ENCODE measurements at places on chromosomes 16 and 17. TPM values are rescaled to one million over a fixed set of nuclear protein-coding genes. Genes with fewer than 3 reads are reported as not detected.

- no peak for DNase-seq
Measured at GRCh38 chr16:4067262-4068001, 48.8 kb downstream of the ADCY9 start.

GRCh38 chr16:72425571-72426341 is 253.8 kb upstream of the PMFBP1 start:
- DNase-seq, result no peak

DNA sequence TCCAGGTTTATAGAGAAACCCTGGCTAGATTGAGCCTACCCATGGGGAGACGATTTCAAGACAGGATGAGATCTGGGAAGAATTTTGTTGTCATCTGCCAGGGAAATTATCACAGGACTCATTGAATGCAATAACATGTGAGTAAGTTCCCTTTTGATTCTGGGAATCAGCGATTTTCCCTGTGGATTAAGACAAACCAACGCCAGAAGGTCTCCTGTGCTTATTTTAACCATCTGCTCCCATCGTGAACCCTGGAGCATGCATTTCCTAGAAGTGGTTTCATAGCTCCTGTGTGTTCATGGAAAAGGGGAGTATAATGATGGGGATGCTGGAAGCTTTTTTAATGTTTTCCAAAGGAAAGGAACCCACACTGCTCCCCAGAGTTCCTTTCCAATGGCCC is 21.0 kb upstream of the ARHGAP44 start:
- DNase-seq, result no peak

Gene NRN1L
- 2.6 TPM for total RNA-seq

DNA sequence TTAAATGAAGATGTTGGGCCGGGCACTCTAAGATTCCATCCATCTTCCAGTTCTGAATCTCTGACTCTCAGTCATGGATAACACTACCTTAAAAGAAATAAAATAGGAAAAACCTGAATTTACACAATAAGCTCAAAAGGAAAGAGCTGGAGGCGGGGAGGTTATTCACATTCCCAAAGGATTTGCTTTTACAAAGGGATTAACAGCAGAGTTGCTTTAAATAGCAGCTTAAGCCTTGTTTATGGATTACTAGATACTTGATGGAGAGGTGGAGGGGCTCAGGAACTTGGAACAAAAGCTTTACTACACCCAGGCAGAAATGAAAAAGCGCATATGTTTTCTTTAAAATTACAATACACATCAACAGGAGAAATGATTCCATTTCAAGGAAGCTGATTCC is 84.5 kb downstream of the XYLT1 start:
- DNase-seq, result no peak

- DNase-seq, result peak; percentile 33
Measured at GRCh38 chr16:11796227-11797165, 562 bp downstream of the ZC3H7A start.

DNA sequence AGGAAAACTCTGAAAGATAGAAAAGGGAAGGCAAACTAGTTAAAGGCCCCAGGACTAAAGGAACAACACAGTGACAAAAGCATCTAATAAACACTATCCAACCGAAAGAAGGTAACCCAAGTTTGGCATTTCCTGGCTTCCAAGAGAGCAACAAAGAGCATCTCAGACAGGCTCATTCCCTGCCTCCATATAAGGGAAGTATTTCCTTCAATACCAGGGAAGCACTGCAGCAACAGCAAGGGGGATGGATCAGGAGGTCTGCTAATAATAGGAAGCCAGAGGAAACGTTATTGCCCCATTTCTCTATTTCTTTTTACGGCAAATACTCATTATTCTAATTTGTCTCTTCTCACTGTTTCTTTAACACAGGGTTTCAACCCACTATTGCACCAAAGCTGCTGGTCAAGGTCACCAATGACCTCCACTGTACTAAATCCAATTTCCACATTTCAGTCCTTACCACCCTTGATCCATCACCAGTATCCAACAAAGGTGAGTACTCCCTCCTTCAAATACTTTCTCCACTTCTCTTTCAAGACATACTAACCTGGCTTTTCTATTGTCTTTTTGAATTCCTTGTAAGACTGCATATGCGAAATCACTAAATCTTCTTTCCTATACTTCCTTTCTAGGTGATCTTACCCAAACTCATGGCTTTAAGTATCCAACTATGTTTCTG is 86.1 kb downstream of the KANSL1 start:
- no peak for DNase-seq

GRCh38 chr16:57384248-57385070 is 12.2 kb downstream of the CX3CL1 start:
- no peak for DNase-seq

DNA sequence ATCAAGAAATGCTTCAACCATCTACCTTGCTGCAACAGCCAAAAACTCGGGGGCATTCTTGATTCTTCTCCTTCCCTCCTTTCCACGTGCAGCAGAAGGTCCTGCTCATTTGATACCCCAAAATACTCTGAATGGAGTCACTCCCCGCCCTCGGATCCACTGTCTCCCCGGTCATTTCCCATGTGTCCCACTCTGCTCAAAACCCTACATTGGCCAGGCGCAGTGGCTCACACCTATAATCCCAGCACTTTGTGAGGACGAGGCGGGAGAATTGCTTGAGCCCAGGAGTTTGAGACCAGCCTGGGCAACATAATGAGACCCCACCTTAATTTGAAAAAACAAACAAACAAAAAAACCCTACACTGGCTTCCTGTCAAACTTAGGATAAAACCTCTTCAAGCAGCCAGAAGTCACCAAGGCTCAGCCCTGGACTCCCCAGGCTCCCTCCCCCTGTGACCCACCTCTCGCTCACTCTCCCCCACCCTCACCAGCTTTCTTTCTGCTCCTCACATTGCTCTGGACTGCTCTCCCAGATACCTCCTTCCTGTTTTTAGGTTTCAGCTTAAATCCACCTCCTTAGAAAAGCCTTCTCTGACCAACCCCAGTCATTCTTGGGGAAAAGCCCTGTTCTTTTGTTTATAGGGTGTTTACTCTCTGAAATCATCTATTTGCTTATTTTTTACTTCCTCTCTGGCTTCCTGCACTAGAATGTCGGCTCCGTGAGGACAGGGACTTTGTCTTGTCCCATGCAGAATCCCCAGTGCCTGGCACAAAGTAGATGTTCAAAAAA is 2.8 kb downstream of the SLC13A2 start:
- DNase-seq, result no peak

GRCh38 chr16:976389-976931 is 5.1 kb upstream of the SOX8 start:
- no peak for DNase-seq

DNA sequence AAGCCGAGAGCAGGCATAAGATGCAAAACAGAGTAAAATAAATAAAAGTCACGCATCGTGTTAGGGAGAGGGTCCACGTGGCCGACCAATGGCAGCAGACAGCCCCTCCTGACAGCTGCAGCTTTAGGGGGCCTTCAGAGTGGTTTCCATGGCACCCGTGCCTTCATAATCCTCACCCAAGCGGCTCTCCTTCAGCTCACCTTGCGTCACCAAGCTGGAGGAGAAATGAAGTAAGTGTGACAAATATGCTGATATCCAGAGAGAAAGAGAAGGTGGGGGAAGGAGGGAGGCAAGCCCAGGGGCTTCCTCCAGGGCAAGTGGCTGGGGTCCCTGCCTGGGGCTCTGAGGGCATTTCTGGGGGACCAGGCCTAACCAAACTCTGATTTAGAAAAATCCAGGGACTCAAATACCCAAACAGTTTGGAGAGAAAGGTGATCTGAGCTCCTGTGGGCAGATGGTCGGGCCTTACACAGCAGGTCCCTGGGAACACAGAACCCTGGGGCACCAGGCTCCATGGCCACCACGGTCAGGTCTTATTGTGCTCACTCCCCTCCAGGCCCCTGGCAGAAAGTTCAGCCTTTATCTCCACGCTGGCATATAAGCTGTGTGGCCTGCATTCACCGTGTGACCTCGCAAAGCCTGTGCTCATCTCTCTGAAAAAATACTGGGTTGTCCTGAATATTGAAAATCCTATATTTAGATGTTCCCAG is 80.7 kb upstream of the TNRC6C start:
- DNase-seq, result no peak

Gene MYH2
- not detected for total RNA-seq

DNA sequence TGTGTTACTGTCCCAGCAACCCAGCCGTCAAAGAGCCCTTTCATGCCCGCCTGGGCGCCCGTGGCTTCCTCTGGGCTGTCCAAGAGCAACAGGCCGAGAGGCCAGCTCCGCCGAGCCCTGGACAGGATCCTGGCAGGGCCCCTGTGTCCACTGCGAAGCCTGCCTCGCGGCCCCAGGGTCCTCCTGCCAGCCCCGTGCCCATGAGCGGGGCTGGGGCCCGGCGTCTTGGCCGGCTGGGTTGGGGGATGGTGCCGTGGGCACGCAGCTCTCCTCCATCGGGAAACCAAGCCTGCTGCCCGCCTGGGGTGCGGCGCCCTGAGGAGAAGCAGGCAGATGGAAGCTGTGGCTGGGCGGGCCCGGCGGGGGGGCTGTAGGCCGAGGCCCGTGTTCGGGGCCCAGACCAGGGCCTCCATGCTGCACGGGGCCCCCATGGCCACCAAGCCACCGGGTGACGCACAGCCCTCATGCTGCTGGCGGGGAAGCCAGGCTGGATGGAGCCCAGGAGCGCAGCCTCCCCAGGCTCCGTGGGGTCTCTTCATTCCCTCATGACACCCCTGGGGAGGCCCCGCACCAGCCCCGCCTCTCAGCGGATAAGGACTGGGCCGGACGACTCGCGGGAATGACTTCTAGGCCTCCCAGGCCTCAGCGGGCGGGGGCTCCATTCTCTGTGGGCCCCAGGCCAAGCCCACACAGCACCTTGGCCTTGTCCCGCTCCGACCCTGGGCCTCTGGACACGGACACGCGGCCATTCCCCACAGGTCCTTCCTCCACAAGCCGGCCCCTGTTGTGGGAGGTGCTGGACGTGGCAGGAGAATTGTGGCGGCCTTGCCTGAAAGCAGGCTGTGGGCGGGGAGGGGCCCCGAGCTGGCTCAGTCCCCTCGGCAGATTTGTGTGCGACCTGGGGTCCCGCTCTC is at the start of gene C1QTNF8:
TSS of gene C1QTNF8 (minus strand) at position 76 of the 914 bp plus-strand sequence. CDS start 1,322 bp downstream, outside the sequence.
- no peak for DNase-seq

DNA sequence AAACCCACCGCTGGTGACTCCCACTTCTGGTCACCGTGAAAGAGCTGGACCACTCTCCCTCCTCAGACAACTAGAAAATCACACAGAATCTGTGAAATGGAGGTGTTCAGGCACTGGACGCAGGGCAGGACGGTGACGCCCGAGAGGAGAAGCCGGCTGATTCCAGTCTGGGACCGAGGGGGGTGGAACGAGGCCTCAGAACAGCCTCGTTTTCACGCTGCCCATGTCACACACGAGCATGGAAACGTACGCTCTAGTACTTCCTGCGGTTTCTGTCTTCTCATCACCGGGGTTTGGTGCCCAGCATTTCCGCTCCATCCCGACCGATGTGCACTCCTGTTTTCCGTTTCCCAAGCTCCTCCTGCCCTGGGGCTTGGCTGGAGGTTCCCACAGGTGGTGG is 101.8 kb upstream of the METRNL start:
- no peak for DNase-seq

Gene MYH1
- not detected for total RNA-seq

DNA sequence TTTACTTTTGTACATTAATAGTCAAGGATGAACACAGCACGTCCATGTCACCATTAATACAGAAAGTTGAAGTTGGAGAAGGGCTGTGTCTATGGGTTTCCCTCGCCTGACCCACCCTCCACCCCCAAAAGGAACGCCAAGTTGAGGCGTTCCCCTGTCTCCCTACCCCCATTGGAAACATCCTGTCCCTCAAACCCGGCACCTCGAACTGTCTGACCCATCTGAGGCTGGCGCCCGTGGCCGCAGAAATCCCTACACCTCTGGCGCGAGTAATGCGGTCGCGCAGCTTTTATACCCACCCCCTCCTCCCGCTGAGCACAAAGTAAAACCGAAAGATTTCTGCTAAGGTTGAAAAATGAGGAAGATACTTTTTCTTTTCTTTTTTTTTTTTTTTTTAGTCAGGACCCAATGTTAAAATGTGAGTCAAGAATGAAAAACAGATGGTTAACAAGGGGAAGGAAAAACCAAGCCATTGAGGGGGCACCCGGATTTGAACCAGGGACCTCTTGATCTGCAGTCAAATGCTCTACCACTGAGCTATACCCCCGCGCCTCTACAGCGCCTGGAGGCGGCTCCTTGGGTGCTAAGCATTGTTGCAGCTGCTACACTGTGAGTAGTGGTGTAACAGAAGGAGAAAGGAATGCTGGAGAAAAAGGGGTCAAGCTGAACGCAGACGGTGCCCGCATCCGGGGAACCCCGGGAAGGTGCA is 887 bp upstream of the LASP1 start:
- DNase-seq, result peak; percentile 73

Gene ALOX15B
- total RNA-seq, result not detected

DNA sequence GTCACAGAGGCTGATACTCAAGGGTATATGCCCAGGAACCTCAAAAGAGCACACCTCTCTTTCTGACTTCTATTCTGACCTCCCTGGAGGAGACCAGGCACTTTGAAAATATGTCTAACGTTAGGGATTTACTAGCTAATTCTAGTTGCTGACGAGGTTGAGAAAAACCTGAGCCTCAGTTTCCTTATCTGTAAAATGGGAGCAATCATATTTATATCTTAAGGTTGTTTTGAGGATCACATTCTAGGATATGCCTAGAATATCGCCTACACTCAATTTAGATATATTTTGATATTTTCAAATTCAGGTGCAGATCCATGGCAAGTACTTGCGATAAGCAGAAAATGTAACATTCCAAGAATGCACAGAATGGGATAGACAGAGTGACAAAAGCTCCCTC is 425.8 kb downstream of the GRIN2A start:
- no peak for DNase-seq

GRCh38 chr17:63946440-63947363 is 14.6 kb upstream of the CD79B start:
- peak; percentile 43 for DNase-seq

GRCh38 chr16:2451851-2452320 is 8.0 kb upstream of the TEDC2 start:
- no peak for DNase-seq

GRCh38 chr16:78199325-78200022 is 100.0 kb downstream of the WWOX start:
- DNase-seq, result no peak

DNA sequence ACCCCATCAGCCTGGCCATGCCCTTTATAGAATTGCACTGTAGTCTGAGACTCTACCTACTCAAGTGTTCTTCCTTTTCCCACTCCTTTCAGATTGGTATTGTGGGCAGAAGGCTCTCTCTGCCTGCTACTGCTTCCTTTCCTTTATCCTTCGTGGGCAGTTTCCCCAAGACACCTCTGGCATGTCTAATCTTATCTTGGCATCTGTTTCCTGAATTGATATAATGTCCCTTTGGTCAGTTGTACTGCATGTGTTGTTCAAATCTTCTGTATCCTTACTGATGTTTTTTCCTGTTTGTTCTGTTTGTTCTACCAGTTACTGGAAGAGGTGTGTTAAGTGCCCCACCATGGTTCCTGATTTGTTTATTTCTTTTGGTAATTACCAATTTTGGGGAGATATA is 29.5 kb upstream of the MSI2 start:
- DNase-seq, result no peak

GRCh38 chr17:73423159-73423715 is 111.4 kb upstream of the CDC42EP4 start:
- DNase-seq, result no peak

- DNase-seq, result no peak
Measured at GRCh38 chr17:14405189-14405588, 104.3 kb downstream of the HS3ST3B1 start.

Measured in T-helper 17 cell (primary cell).